SK-N-SH treated with all-trans-retinoic acid at 6 μM for 48 hours (cell line): ENCODE measurements at places on chromosomes 4 and X.

DNA sequence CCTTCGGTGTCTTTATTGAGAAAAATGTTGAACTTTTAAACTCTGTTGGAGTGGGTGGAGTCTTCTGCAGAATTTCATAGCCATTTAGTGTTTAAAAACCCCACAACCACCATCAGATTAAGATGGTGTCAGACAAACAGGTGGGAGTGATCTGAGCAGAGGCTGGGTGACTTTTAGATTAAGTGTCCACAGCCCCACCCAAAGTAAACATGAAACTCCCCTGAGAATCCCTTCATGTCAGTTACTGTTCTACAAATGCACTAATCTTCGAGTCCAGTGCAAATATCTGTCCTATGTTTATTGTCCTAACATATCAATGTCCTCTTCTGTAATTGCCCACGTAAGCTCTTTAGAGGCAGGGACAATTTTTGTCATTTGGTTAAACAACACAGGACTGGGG lies 175.6 kb upstream of the RBPJ start:
- ATAC-seq = no peak

GRCh38 chrX:133908223-133908955 lies 77.0 kb downstream of the GPC3 start:
- no peak for ATAC-seq

- no peak for ATAC-seq
Measured at GRCh38 chrX:2549876-2550275, 49.1 kb upstream of the DHRSX start.

DNA sequence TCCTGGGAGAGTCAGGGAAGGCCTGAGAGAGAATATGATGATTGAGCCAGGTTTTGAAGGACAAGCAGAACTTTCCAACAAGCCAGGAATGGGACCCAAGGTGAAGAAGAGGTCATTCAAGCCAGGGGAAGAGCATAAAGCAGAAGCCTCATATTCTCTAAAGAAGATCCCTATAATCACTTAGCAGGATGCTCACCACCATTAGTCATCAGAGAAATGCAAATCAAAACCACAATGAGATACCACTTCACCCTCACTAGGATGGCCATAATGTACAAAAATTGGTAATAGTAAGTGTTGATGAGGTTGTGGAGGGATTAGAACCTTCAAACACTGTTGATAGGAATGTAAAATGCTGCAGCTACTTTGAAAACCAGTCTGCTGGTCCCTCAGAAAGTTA lies 20.5 kb upstream of the SUPT20HL1 start:
- no peak for ATAC-seq

- ATAC-seq = no peak
Measured at GRCh38 chrX:100863326-100863864, 10.8 kb downstream of the NOX1 start.

- ATAC-seq = no peak
Measured at GRCh38 chrX:27519226-27519625, 56.1 kb upstream of the PPP4R3C start.

GRCh38 chrX:49186125-49187027 lies at the start of gene PRICKLE3:
TSS of gene PRICKLE3 (minus strand) at chrX:49186373. CDS start at chrX:49186297, 76 bp downstream.
- ATAC-seq = no peak

DNA sequence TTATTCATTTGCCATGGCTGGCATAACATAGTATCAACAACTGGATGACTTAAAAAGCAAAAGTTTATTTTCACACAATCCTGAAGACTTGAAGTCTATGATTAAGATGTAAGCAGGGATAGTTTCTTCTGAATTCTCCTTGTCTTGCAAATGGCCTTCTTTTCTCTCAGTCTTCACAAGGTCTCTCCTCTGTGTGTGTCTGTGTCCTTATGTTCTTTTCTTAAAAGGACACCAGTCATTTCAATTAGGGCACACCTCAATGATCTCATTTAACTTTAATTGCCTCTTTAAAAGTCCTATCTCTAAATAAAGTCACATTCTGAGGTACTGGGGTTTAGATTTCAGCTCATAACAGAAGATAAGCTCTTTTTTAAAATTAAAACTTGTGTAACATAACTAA lies 399.7 kb downstream of the PABPC4L start:
- no peak for ATAC-seq

DNA sequence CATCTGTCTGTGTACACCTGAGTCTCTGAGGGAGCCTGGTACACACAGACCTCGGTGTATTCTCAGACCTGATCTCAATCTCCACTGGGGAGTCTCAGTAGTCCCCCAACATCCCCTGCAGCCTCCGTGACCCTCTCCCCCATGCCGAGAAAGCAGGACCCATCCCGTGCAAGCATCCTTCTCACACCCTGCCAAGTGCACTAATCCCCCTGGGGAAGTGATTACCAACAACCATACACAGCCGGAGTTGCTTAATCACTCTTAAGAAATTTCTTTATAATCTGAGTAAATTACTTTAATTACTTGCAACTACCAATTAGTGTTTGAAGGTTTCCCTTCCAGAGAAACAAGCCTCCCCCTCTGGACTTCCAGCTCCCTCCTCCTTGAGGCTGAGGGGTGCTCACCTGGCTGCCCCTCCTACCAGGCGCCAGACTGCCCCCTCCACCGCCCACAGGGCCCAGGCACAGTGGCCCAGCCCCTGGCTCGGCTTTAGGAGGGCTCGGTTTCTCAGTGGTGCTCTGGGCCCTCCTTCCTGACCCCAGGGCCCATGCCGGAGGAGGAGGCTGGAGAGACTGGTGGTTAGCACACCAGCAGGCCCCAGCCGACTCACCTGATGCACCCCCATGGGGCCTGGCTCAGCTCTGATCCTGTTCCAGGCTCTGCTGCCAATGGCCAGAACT lies 43.8 kb downstream of the PJA1 start:
- ATAC-seq = no peak

DNA sequence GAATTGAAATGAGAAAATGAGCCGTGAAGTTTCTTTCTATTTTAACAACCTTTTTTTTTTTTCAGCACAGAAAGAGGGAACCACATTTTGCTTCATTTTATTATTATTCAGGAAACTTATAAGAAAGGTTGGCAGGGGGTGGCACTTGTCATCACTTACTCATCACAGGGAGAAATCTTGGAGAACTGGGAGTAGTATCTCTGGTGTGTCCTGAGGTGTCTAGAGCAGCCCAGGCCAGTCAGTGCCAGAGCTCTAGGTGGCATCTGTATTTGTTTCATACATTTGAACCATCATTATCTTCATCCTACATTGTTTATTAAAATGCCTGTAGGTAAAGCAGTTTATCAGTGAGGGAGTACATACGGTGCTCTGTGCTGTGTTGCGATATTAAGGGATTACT lies 43.8 kb upstream of the ARHGAP24 start:
- ATAC-seq = no peak

GRCh38 chr4:110073053-110073845 lies 125.2 kb downstream of the ELOVL6 start:
- peak; percentile 45; the same call in 1 of the 3 replicates for ATAC-seq

GRCh38 chrX:17741123-17741511 lies 3.8 kb downstream of the SCML1 start:
- ATAC-seq = no peak

DNA sequence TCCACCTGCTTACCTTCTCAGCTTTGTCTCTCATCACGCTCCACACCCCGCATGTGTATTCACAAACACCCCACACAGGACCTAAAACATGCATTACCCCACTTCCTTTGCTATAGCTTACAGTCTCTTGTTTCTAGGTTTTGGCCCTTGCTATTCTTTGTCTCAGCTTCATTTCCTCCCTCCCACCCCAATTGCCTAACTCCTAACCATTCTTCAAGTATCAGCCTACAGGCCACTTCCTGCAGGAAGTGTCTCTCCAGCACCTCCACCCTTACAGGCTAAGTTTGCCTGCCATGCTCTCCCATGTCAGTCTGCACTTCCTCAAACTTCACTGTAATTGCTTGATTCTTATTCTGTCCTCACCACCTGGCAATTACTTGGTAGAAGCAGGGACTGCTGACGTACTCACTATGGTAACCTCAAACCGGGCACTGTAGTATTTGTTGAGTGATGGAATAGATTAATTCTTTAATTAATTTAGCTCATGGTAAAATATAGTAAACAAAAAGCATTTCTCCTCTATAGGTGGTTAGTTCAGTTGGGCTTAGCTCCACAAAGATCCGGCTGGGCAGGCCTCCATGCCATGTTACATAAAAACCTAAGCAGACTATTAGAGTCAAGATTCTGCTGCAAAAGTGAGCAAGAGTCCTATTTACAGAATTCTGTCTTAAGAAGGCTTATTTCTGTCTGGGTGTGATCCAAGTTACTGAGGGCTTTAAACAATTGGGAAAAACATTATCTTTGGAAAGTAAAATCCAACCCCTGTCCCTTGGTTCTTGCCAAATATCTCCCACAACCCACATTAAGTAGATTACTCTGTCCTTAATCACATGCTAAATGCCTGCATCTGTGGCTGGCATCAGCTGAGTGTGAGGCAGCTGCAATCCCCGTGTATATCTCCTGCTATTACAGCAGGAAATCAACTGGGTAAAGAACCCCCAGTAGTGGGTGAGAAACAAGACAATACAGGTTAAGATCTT lies 124.7 kb upstream of the CPEB2 start:
- ATAC-seq = no peak; the same call in 2 of the 3 replicates

DNA sequence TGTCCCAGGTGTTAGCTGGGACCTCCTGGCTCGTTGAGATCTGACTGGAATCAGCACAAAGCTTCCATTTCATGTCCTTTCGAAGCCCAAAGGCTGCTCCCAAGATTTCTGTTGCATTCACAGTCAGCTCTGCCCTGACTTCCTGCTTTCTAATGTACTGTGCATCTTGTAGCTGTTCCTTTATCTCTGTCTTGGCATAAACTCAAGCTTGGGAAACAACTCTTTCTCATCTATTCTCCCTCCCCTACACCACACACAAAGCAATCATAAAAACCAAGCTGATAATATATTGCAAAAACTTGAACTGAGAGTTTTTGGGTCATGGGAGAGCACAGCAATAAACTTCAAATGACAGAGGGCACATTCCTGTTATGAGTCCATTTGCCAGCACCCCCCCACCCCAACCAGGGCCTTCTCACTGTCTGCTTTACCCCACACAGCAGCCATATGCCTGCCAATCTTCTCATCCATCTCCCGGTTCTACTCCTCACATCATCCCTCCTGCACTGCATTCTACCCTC lies 76.3 kb downstream of the SYNPO2 start:
- 0 out of 3 replicates have a peak, but pooled peaks have one; percentile 10 for ATAC-seq

DNA sequence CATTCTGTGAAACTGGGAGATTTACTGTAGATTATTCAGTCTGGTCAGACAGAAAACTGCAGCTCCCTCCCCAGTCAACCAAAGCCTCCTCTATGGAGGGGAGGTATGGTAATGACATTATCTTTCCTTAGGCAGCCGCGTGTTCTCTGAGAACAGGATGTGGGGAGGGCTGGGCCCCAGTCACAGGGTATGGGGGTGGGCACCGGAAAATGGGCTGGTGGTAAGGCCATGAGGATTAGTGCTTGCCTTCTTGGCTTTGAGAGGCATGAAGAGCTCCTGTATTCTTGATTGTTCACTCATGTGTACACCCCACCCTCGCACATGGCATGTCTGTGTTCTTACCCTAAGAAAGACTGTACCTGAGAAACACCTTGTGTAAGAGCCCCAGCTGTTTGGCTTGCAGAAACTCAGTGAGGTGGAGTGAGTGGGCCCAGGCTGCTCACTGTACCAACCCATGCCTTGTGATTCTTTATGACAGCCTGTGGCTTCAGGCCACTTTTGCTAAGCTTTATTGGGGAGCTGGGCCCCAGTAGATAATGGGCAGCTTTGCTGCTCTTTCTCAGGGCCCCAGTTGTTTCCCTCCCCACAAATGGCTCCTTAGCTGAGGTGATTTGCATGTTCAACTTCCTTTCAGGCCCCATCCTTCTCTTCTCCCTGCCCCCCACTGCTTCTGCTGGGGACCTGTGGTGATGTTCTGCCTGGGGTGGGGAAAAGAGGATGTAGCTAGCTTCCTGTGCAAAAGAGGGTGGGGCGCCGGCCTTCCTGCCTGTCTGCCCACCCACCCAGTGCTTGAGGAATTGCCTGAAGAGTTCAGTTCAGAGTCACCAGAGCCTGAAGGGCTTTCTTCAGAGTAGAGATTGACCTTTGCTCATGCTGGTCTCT lies 30.7 kb downstream of the MSN start:
- peak; percentile 52 for ATAC-seq

DNA sequence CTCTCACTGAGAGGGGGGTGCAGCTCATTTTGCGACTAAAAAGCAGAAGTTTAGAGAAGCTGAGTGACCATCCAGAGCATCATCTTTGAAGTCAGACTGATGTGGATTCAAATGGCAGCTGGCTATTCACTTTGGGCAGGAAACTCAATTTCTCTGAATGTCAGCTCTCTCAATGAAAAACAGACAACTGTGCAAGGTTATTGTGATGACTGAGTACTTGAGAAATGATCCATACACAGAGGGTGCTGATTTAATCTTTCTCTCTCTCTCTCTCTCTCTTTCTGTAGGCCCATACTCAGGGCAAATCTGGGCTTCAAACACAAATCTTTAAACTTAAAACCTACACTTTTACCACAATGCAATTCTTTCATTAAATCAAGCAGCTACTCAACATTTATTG lies 185.8 kb upstream of the SLIT2 start:
- peak; percentile 28; the same call in 1 of the 3 replicates for ATAC-seq

- no peak for ATAC-seq
Measured at GRCh38 chr4:71259280-71259679, 79.5 kb upstream of the SLC4A4 start.

GRCh38 chr4:145181091-145181501 lies 707 bp upstream of the OTUD4 start:
- no peak for ATAC-seq

GRCh38 chr4:136395212-136395722 lies 1137.0 kb downstream of the PCDH18 start:
- ATAC-seq = peak; percentile 91

DNA sequence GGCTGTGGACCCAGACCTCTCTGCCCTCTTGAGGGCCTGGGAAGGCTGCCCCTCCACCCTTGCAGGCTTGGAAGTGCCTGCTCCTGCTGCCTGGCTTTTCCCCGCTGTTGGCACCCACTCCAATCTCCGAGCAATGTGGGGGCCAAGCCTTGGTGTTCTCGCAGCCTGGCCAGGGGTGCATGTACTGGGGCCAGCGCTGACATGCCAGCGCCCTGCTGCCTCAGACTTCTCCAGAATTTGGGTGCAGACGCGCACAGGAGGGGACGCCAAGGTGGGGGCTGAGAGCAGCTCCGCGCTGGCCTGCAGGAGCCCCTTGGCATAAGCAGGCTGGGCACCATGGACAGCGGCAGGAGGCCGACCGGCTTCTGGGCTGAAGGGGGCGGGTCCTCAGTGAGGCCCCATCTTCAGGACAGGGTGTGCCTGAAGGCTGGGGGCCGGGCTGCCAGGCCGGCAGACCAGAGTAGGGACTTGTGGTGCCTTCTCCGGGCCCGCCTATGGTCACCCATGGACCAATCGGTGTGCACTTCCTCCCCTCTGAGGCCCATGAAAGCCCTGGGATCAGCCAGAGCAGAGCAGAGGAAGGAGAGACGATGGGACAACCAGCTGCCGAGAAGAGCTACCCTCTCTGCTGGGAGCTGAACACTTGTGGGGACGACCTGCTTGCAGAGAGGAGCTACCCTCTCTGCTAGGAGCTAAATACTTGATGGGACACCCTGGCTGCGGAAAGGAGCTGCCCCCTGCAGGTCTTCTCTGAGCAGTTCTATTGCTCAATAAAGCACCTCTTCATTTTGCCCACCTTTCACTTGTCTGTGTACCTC lies 118.3 kb downstream of the DNAAF6 start:
- peak; percentile 86 for ATAC-seq

DNA sequence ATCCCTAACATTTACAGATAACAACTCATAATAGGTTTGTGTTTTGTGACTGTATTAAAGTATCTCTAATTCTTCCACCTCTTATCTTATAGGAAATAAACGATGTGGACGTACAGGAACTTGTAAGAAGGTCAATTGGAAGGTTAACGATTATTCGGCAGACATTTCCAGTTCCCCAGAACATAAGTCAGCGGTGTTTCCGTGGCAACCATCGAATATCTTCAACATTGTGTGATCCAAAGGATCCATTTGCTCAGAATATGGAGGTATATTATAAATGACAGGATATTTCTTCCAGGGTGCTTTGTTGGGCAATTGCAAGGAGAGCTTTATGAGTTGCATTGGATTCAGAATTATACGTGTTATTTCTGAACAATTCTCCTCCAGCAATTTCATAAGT lies 611.9 kb upstream of the ATOH1 start:
- no peak for ATAC-seq
